ENCODE measurements at places on chromosomes 5 and 9. TPM values are rescaled to one million over a fixed set of nuclear protein-coding genes. Genes with fewer than 3 reads are reported as not detected.

GRCh38 chr5:76714751-76715485 lies 1.0 kb upstream of the F2R start:
- no peak for DNase-seq

GRCh38 chr5:77844373-77844622 lies 68.2 kb upstream of the TBCA start:
- no peak for DNase-seq

GRCh38 chr5:149156435-149157083 lies 15.3 kb downstream of the ABLIM3 start:
- no peak for DNase-seq

- no peak for DNase-seq
These were observed 69.8 kb downstream of the JMY start for GRCh38 chr5:79305706-79306105.

- no peak for DNase-seq
These were observed 158.1 kb downstream of the ATP10B start for GRCh38 chr5:160693831-160694465.

- no peak for DNase-seq
These were observed at the start of gene DMRTA1 for GRCh38 chr9:22446589-22446949. TSS of gene DMRTA1 (plus strand) at chr9:22446824. CDS start at chr9:22447066, 242 bp downstream.

DNA sequence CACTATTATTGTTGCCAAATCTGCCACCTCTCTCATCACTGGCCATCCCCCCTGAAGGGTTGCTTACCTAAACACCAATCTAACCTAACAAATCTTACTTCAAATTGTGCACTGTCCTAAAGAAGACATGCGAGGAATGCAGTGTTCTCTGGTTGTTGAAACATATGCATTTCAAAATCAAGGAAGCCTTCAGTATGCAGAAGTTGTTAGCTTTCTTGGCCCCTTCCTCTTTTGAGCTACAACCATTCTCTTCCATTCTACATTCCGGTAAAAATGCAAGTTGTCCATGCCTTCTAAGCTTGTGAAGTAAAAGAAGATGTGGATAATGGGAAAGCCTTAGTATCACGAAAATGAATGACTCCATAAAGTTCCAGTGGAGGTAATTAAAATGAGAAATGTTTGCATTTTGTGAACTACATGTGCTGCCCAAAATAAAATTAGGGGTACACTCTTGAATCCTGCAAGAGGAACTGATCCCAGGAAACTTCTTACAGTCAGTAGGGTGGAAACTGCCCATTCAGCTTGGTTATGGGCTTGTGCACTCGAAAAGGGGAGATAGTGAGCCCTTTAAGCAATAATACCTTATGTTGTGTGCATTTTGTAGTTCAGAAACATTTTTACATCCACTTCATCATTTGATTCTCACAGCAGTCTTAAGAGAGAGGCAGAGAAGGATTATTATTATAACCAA lies 77.6 kb upstream of the ADRB2 start:
- DNase-seq: no peak

DNA sequence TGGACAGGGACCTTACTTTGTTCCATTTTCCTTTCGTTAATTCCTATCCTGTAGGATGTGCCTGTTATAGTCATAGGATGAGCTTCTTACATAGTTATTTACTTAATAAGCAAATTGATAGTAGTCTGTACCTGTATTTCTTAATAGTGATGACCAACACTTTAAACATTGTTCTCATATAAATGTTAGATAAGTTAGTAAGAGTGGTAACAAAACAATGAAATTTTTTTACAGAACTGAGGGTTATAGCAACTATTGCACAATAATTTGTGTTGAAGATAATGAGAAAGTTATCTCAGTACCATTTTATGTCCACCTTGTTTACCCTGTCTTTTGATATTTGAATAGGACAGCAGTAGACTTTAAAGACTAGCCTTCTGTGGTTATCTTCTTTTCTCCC lies 162.9 kb upstream of the ELL2 start:
- no peak for DNase-seq

DNA sequence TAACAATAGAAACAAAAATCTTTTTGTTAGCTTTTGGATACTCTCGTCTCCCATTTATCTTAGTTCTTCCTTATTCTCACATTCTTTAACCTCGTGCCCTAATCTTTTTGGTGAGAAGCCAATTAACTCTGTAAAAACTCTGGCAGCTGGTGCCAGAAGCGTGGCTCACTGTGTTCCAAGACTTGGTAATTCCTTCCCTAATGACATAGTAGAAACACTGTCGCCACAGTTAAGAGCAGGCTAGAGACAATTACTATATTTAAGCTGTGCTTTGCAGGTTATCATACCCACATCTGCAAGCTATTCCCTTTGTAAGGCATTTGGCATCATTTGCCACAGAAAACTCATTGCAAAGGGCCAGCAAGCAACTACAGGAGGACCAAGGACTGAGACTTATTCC lies 160.9 kb upstream of the PIK3R1 start:
- DNase-seq: no peak

- DNase-seq: no peak
These were observed 20.1 kb downstream of the DOCK2 start for GRCh38 chr5:169657127-169657526.

GRCh38 chr5:96936431-96937320 lies 796 bp downstream of the LNPEP start:
- no peak for DNase-seq

DNA sequence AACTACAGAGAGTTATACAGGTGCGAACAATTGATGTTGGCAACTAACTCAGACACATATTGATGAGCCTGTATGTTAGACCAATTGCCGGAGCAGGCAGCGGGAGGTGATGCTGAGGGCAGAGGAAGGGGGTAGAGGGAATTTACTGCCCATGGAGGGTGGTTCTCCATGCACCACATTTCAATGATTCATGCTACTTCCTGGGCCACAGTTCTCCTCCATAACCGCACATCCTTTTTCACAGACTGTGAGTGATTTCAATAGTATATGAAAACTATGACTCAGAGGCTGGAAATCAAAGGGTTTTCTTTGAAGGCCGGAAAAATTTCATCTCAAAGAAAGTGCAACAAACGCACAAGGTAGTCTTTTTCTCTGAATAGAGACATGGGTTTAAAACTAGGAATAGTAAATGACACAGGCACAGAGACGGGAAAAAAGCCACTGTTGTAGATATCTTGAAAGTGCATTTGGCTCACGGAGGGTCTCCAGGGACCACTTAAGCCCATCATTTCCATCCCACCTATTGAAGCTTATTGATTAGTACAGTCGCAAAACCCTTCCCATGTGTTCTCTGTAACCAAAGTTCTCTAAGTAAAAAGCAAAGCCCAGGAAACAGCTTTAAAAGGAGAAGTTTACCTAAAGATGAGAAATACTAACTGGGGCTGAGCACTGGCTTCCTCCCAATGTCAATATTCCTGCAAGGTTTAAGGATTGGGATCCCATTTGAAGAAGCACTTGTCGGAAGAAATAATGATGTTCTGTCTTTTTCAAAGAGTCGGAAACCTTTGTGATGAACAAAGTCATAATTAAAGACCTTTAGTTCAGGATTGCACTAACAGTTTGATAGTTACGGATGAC lies 28.0 kb upstream of the ADAM19 start:
- no peak for DNase-seq

DNA sequence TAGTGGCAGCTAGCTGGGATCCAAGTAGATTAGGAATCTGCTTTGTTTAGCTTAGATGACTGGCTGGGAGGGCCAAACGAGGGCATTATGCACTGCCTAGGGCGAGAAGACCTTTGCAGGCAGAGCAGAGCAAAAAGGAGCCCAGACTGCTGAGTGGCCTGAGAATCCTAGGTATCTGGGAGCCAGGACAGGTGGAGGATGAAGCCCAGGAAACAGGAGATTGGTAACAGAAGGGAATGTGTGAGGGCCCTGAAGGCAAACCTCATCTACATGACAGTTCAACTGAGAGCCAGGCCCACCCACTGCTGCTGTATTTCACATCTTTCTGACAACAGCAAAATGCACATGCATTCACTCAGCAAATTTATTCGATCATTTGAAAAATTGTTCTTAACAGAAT lies 192.3 kb downstream of the DTWD2 start:
- DNase-seq: no peak

GRCh38 chr5:79691007-79691406 lies 1.4 kb downstream of the CMYA5 start:
- no peak for DNase-seq

DNA sequence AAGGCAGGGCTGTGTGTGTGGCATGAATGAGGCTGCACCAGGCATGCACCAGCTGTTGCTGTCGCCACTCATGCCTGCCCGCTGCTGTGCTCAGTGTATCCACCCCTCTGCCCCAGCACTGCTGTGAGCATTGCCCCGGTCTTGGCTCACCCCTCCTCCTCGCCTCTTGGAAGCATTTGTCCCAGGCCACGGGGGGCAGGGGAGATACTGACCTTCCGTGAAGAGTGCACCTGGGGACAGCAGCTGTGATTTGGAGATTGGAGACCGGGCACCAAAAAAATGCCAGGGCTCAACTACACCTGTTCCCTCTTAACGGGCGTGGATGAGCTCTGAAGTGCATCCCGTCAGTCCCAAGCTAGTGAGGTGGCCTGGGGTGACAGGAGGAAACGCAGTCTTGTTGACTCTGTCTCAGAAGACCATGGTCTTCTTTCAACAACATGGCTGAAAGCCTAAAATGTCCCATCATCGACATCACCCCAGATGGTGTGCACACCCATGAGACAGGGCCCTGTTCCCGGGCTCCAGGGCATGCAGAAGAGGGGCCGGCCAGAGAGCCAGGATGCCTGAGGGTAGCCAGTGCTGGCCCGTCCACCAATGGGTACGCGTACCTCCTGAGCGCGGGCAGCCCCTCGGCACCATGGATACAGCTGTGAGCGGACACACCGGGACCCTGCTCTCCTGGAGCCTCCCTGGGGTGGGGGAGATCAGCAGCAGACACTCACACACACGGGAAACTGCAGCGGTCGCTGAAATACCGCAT lies 115.8 kb downstream of the COL5A1 start:
- DNase-seq: no peak

- DNase-seq: no peak
These were observed 235.9 kb upstream of the FAM174A start for GRCh38 chr5:100299261-100299660.

DNA sequence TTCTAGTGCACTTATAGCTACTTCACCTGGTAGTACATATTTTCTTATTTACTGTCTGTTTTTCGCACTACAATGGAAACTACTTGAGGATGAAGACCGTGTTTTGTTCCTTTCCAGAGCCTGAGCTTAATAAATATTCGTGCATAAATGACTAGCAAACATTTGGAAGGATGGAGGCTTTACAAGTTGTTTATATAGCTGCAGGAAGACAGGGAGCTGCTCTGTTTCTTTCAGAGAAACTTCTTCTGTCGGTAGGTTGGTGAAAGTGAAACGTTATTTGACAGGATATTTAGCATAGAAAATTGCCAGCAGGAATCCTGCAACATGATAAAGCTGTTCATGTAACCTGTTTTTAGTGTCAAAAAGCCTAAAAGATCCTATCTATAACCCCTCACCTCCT lies 210.6 kb downstream of the PCSK5 start:
- DNase-seq: no peak

DNA sequence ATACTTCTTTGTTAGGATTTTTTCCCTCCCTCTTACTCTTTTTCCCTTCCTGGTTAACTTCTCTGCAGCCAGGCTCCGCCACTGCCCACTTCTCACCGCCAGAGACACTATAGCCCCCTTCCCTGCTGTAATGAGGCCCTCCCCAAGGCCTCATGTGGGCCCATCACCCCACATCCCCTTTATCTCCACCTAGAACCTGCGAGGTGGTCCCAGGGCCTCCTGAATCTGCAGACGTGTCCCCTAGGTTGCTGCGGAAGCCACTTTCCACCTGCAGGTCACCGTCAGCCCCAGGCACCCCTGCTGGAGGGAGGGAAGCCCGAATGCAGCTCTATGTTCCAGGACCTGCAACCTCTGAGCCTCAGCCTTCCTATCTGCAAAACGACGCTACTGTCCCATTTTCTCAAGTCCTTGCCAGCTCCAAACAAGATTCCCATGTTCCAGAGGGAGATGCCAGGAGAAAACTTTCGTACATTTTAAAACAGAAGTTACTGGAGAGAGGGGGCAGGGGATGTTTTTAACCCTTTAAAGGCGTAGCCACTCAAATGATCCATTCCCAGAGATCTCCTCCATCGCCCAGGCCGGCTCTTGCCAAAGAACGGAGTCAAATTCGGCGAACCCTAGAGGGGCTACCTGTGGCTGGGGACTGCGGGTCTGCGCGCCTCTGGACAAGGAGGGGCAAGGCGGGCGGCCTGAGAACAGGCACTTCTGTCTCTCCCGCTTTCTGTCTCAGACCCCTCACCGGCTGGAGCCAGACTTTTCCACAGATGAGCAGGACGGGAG lies 929 bp downstream of the SH3PXD2B start:
- peak; percentile 40 for DNase-seq

GRCh38 chr9:88988796-88989641 lies 2.2 kb upstream of the S1PR3 start:
- DNase-seq: peak; percentile 70

GRCh38 chr9:84322828-84323227 lies 17.7 kb downstream of the SLC28A3 start:
- no peak for DNase-seq

DNA sequence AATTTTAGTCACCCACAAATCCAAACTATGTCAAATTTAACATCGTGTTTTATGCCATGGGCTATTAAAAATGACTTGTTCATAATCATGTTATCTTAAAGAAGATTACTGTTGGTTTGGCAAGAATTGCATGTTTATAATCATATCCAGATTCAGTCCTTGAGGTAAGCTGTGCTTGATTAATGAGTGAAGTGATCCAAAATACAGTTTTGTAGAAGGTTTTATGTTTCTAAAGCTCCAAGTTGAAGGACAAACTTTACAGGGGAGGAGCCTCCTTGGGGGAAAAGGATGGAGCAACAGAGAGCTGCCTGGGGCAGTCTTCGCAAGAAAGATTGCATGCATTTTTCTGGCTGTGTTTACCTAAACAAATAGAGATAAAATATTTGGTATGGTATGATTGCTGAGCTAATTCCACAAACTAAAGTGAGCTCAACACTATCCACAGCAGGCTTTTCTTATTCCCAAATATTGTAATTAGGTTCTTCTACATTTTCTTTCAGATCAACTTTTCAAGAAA lies 189.5 kb upstream of the TYRP1 start:
- no peak for DNase-seq

DNA sequence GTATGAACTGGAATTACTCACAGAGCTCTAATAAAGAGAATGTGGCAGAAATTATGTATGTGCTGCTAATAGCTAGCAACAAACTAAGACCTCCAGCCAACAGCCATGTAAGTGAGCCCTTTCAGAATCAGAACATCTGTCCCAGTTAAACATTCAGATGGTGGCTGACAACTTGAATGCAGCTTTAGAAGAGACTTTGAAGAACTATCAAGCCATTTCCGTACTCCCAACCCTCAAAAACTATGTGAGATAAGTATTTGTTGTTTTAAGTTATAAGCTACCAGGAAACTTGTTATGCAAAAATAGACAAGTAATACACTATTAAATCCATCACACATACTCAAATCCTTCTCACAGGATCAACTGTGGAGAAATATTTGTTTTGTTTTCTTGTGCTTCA lies 205.2 kb upstream of the EDIL3 start:
- DNase-seq: no peak

- DNase-seq: no peak
These were observed 38.8 kb downstream of the FOXI1 start for GRCh38 chr5:170144286-170145023.

Gene HNRNPH1
- total RNA-seq: 420 TPM

Gene PIP5KL1
- 0.27 TPM for total RNA-seq

Gene ZFP37
- 0.27 TPM for total RNA-seq

Gene SLC36A3
- total RNA-seq: not detected

Gene MSMP
- total RNA-seq: 2.4 TPM

Gene PRRX2
- not detected for total RNA-seq

Gene SOHLH1
- not detected for total RNA-seq

Gene MUSK
- total RNA-seq: not detected

Gene PCDH1
- total RNA-seq: 0.27 TPM

Gene DOCK8
- total RNA-seq: 73.2 TPM

Gene ANKRD18B
- under 0.01 TPM for total RNA-seq

Gene CORO2A
- 3.5 TPM for total RNA-seq

Gene NEK6
- total RNA-seq: 22.6 TPM

Gene RNF130
- total RNA-seq: 194 TPM

All from hematopoietic multipotent progenitor cell (in vitro differentiated cells).